ENCODE measurements at places on chromosomes 3 and 15. TPM values are rescaled to one million over a fixed set of nuclear protein-coding genes. Genes with fewer than 3 reads are reported as not detected.

DNA sequence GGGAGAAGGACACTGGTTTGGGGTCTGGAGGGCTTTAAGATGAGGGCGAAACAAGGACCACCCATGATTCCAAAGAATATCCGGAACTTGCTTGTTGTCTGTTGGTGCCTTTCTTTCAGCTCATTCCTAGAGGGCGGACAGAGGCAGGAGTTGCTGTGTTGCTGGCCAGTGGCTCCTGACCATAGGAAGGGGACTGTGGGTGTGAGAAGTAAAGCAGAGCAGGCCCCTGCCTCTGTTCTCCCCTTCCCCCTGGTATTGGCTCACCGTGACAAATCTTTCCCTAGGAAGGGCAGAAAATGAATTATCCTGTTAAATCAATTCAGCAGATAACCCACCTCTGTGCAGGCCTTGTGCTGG is 89.1 kb downstream of the LIPC start:
- DNase-seq: no peak

DNA sequence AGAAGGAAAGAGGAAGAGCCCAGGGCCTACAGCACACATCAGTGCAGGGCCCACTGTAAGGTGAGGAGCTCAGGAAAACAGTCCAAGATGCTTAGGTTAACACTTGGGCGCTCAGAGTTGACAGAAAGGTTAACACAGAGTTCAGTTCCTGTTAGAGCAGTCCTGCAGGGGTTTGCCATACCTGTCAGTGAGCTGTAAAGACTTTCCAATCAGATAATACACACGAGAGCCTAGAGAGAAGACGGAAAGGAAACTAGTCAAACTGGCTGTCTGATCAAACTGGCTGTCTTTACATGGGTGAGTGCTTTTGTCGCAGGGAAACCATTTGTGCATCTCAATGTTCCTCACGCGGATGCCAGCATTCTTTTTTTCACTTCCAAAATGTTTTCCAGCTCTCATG is 61.4 kb upstream of the ARHGEF26 start:
- no peak for DNase-seq

XCR1 gene
- 0.01 TPM for polyA plus RNA-seq

- DNase-seq: peak; percentile 17
Observed at GRCh38 chr15:50280271-50280670, 14.7 kb upstream of the HDC start.

GRCh38 chr15:97114900-97115760 is 784.6 kb downstream of the NR2F2 start:
- DNase-seq: no peak

ZNF385D gene
- polyA plus RNA-seq: 0.25 TPM

GRCh38 chr3:82938821-82939328 is 1177.4 kb upstream of the GBE1 start:
- no peak for DNase-seq

DNA sequence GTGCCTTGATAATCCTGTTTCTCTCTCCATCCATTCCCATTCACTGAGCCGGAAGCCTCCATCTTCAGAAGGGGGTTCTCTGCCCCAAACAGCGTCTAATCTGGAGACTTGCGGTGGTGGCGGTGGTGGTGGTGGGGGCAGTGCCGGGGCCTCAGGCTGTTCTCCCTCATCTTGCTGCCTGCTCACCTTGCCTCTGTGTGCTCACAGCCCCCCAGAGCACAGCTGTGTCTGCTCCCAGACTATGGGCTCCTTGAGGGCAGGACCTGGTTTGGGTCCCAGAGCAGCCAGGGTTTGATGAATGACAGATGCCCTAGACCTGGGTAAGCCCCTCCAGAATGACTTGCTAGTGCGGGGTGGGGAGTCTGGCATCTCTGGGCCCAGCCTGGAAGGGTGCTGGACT is 430 bp upstream of the PSTPIP1 start:
- no peak for DNase-seq

STXBP5L gene
- not detected for polyA plus RNA-seq

DNA sequence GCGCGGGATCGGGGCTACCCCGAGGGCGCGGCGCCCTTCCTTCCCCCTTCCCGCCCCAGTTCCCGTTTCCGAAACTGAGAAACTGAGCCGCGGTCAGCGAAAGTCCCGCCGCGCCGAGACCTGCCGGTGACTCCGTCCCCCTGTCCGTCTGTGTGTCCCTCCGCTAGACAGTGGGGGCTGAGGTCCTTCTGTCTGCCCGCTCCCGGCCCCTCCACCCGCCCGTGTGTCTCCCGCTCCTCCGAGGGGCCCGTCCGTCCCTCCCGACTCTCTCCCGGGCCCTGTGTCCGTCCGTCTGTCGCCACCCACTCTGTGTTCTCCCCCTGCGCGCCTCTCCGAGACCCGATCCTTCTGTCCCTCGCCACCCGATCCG is 426 bp downstream of the PRKCD start:
- no peak for DNase-seq

DNA sequence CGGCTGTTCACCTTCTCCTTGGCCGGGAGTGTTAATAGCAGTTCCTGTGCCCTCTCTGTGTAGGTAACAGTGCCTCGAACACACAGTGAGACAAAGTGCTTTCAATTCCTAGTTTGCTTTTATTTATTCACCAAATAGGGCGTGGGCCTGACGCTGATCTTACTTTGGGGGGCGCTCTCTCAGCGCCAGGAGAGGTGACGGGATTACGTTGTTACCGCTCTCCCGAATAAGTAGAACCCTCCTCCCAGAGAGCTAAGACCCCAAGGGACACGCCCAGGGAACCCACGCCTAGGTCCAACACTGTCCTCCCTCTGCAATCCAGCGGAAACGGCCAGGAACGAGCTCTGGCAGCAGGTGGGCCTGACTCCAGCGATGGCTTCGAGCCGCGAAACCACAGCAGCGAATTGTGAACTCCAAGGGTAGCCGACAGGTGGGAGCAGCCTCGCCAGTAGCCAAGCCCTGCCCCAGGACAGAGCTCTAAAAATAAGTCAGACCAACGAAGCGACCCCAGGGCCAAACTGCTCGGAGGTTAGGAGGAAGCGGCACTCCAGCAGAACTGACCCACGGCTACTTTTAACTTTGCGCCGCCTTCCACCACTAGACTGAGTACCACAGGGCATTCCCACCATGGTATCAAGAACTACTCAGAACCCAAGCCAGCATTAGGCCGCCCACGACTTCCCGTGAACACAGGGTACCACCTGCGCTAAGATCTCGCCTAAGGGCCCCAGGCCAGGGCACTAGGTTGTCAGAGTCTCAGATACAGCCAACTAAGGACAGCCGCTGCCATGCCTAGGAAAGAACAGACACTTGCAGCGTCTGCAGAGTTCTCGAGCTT is 1.6 kb upstream of the SIN3A start:
- DNase-seq: no peak

GRCh38 chr3:130088061-130088460 is 6.4 kb downstream of the ALG1L2 start:
- DNase-seq: no peak

DNA sequence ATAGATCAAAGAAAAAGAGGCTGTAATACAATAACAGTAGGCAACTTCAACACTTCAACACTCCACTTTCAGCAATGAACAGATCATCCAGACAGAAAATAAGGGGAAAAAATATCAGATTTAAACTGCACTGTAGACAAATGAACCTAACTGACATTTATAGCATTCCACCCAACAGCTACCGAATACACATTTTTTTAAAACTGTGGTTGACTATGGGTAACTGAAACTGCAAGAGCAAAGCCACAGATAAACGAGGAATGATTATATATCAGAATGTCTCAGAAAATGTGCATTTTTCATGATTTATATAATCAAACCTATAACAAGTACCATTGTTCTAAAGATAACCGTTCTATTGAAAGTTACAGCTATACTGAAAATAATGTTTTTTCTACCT is 514.9 kb upstream of the DPPA4 start:
- no peak for DNase-seq

- no peak for DNase-seq
Observed at GRCh38 chr15:40991355-40991754, 38.1 kb downstream of the CHAC1 start.

- no peak for DNase-seq
Observed at GRCh38 chr3:16993227-16993626, 108.5 kb downstream of the PLCL2 start.

RARRES1 gene
- not detected for polyA plus RNA-seq

- DNase-seq: peak; percentile 66
Observed at GRCh38 chr3:100001526-100002270, 112.6 kb downstream of the FILIP1L start.

GRCh38 chr15:58762731-58763130 is 8.4 kb upstream of the MINDY2 start:
- no peak for DNase-seq

GRCh38 chr3:153626158-153626557 is 464.1 kb downstream of the RAP2B start:
- no peak for DNase-seq

CACNA1D gene
- not detected for polyA plus RNA-seq

CHAC1 gene
- 7.2 TPM for polyA plus RNA-seq

DNA sequence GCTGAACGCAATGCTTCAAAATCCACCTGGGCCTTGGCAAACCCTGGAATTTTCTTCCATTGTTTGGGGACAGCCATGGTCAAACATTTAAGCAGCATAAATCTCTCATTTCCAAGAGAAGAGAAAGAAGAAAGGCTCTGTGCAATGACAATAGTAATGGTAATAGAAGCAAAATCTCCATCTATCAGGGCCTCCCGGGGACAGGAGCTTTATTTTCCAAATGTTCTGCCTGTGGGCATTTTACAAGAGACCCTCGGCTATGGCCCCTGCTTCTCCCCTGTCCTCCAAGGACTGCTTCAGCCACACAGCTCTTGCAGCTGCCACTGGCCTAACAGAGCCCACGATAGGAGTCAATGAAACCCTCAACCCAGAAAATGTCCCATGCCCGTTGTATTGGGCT is 12.7 kb upstream of the FAM240A start:
- no peak for DNase-seq

Data from keratinocyte (primary cell).